ENCODE measurements at places on chromosomes 5 and 9. TPM values are rescaled to one million over a fixed set of nuclear protein-coding genes. Genes with fewer than 3 reads are reported as not detected.

The KCTD16 gene
- total RNA-seq, result 0.08 TPM

- H3K27ac ChIP-seq, result no peak overlapping the region
- DNase-seq, result no peak
- peaks cover 7% of the 10 kb centered on the region for H3K4me1 ChIP-seq
- H3K4me3 ChIP-seq, result no peak overlapping the region
- H3K36me3 ChIP-seq, result peaks cover 29% of the 10 kb centered on the region
Observed at GRCh38 chr9:75120686-75121085, 32.4 kb downstream of the OSTF1 start.

DNA sequence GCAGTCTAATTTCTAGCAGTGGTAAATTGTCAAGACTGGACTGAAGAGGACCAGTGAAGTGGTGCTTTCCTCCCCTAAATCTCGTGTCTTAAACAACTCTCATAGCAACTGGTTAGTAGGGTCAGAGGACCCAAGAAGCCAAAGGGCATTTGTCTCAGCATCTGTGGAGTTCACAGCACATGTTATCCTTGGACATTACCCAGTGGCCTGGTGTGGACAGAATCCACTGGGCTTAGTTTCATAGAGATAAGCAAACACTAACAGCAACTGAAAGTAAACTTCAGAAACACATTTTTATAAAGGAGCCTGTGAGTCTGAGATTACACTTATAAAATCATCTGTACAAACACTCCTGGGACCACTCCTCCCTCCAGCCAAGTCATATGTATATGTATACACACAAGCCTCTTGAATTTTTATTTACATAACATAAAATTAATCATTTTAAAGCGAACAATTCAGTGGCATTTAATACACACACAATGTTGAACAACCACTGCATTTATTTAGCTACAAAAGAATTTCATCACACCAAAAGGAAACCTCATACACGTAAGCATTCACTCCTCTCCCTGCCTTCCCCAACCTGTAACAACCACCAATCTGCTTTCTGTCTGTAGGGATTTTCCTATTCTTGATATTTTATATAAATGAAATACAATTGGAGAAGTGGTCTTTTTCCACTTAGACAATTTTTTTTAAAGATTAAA lies 457.8 kb downstream of the RASEF start:
- peaks cover 30% of the 10 kb centered on the region for H3K4me1 ChIP-seq
- H3K27me3 ChIP-seq, result peaks cover 24% of the 10 kb centered on the region
- no peak overlapping the region for H3K27ac ChIP-seq
- DNase-seq, result no peak
- no peaks in the 10 kb centered on the region for H3K36me3 ChIP-seq

GRCh38 chr9:79383096-79383495 lies 188.7 kb upstream of the TLE4 start:
- no peak for DNase-seq
- H3K36me3 ChIP-seq, result no peaks in the 10 kb centered on the region
- no peaks in the 10 kb centered on the region for H3K4me1 ChIP-seq
- H3K4me3 ChIP-seq, result no peak overlapping the region
- no peak overlapping the region for H3K27ac ChIP-seq
- no peaks in the 10 kb centered on the region for H3K27me3 ChIP-seq

- no peak overlapping the region for H3K4me3 ChIP-seq
- H3K36me3 ChIP-seq, result no peaks in the 10 kb centered on the region
- DNase-seq, result no peak
- H3K27me3 ChIP-seq, result no peaks in the 10 kb centered on the region
- H3K27ac ChIP-seq, result no peak overlapping the region
Observed at GRCh38 chr5:68884883-68885282, 208.9 kb upstream of the SLC30A5 start.

Measured in left ventricle myocardium inferior (tissue), 1 donor.